Fibroblast of pulmonary artery (primary cell): ENCODE measurements at places on chromosomes 13 and 19.

GRCh38 chr13:24625870-24626849 lies 54.0 kb upstream of the ATP12A start:
- no peak for DNase-seq

DNA sequence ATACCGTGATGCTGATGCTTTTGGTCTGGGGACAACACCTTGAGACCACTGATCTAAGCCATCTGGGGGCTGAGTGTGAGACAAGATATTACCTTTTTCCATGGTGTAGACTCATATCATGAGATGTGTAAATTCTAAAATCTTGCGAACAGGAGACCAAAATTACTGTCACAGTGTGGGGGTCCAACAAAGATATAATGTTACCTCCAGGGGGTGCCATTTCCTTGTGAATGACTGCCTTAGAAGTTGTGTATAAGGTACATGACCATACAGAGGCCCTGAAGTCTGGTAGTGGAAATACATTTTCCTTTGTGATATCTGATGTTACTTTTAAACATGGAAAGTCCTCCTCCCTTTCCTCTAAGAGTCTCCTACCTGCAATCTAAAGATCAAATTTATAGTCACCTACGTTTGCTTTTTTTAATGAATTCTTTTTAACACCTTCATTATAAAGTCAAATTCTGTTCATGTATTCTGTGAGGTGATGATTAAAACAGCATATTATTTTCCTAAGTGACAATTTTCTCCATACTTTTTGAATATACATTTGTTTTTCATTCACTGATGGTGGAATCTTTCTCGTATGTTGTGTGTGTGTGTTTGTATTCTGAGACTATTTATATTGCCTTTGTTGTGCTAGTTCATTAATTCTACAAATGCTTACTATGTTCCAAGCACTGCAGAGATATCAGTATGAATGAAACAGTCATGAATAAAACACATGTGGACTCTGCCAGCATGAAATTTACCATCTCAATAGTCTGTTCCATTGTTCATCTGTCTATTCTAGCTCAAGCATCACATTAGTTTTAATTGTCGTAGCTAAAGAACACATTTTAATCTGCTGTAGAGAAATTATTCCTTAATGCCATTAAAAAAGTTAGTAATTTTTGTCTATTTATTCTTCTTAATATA lies 113.7 kb downstream of the RFC3 start:
- DNase-seq, result peak; percentile 77

GRCh38 chr19:19538785-19539166 lies 711 bp downstream of the CILP2 start:
- no peak for DNase-seq

DNA sequence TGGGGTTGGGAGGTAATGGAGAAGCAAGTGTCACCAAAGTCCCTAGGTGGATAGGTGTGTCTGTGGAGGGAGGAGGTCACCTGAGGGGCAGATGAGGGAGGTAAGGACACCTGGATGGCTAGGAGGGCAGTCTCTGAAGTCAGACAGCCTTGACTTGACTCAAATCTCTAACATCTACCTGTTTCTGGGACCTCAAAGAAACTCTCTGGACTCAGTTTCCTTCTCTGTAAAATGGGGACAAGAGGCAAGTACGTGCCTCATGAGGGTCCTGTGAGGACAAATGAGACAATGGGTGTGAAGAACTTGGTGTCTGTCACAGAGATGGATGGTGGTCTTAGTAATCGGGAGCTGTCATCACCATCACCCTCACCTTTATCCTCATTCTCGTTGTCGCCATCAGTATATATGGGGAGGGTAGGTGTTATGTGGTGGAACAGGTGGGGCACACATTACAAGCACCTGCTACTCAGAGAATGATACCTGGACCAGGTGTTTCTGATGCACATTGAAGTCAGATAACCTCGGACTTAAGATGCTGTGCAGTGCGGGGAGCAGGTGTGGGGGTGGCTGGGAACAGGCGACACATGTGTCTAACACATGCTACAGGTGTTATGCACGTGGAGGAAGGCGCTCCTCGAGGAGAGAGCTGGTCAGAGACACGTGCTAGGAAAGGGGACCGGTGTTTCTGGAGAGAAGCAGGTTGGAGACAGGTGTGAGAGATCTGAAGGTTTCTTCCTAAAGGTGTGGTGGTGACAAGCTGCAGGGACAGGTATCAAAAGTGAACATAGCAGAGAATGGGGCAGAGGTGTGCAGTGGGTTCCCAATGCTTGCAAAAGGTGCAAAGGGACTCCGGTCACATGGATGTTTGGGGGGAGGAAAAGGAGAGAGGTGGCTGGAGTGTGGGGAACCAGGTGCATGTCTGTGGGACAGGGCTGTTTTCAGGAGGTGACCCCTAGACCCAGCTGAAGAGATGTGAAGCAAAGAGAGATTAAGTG lies 3.8 kb downstream of the ERFL start:
- DNase-seq, result no peak

DNA sequence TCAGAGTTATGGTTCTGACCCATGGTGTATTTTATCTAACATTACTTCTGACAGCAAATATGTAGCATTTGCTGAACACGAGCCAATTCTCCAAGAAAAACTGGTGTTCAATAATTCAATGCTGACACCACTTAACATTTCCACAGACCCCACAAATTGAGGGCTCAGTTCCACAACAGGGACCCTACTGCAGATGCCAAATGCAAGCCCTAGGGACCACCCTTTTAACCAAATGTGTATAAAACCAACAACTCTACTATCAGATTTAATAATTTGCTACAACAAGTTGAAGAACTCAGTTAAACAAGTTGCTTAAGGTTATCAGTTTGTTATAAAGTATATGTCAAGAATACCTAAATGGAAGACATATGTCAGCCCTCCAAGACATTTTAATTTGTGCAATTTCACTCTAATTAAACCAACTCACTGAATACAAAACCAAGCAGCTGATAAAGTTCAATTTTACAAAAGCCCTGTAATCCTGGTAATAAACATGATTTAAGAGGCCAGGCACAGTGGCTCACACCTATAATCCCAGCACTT lies 6.7 kb downstream of the ZNF44 start:
- DNase-seq, result no peak

DNA sequence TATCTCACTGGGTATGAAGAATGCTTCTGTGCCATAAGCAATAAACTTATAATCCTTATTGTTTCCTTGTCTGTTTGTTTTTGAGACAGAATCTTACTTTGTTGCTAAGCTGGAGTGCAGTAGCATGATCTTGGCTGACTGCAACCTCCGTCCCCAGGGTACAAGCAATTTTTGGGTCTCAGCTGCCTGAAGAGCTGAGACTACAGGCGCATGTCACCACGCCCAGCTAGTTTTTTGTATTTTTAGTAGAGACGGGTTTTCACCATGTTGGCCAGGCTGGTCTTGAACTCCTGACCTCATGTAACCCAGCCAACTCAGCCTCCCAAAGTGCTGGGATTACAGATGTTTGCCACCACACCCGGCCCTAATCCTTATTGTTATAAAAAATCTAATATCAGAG lies 112.5 kb downstream of the MYO16 start:
- no peak for DNase-seq

GRCh38 chr13:91031508-91031907 lies 316.0 kb upstream of the MIR17HG start:
- DNase-seq, result no peak

- DNase-seq, result peak; percentile 46
Measured at GRCh38 chr19:28242317-28242927, 970.5 kb downstream of the UQCRFS1 start.

GRCh38 chr19:33686262-33686661 lies 64.5 kb downstream of the CHST8 start:
- DNase-seq, result no peak

DNA sequence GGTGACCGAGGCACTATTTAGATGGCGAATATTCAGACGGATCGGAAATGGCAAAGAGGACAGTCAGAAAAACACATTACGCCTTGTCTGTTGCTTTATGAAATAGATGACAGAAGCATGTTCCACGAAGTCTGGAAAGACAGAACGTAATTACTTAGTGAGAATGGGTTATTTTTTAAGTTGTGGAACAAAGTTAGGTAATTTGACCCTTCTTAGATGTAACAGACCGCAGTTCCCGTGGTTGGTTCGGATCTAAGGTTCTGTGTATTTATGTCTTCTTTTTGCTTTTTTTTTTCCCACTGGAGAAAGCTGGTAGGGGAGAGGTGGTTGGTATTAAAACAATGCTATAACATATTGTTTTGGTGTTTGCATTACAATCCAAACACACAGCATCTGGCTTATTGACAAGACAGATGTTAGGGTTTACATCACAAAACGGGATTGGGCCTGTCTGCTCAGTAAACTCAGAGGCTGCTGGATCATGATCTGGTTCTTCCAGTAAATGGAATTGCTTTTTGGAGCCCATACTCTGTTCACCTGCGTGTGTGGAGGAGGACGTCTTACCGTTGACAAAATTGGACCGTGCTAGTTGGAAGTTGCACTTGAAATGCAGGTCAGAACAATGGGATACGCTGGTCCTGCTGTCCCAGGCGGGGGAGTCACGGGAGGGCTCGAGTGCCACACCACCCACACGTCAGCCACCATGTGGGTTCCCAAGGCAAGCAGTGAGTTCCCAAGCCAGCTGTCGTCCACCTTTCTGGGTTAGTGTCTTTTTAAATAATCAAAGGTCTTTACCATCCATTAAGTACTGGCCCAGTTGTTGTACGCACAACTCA lies 13.8 kb downstream of the ATP11A start:
- no peak for DNase-seq

GRCh38 chr19:532561-533363 lies 1.2 kb downstream of the CDC34 start:
- DNase-seq, result peak; percentile 73
